ENCODE measurements at places on chromosomes 4 and X.
A peak's percentile ranks its signal among the peaks of the same experiment; 100 is the strongest.

DNA sequence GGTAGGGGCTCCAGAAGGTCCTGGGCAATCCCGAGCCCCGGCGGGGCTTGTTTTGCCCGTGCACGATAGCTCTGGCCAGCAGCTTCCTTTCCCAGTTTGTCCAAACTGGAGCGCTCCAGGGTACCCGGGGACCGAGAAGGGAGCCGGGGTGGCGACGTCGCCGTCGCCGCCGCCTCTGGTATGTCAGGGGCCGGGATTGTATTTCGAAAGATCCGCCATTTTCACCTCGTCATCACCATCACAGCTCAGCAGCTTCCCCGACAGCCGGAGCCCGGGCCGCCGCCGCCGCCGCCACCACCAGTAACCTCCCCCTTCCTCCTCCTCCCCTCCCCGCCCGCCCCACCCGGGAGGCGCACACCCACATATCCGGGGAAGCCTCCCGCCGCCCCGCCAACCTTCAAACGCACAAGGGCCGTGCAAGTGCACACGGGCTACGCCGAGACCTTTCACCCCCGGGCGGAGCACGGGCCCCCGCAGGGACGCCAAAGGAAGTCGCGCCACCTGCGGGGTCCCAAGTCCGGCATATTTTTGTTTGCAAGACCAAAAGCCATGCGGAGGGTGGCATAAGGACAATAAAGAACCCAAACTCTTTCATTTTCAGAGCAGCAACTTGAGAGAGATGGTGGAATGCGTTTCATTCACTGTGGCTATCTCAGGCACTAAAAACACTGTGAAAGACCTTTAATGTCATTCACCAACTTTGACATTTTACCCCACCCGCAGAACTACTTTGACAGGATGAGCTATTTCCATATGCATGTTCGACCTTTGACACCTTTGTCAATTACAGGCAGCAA, at the start of gene LIN54:
Gene LIN54 (minus strand): TSS at position 302 of the 797 bp plus-strand sequence. CDS start 25,979 bp downstream, outside the sequence.
- DNase-seq: peak; percentile 17

- no peak for DNase-seq
These were observed 103.2 kb downstream of the KLHL8 start for GRCh38 chr4:87117051-87117731.

DNA sequence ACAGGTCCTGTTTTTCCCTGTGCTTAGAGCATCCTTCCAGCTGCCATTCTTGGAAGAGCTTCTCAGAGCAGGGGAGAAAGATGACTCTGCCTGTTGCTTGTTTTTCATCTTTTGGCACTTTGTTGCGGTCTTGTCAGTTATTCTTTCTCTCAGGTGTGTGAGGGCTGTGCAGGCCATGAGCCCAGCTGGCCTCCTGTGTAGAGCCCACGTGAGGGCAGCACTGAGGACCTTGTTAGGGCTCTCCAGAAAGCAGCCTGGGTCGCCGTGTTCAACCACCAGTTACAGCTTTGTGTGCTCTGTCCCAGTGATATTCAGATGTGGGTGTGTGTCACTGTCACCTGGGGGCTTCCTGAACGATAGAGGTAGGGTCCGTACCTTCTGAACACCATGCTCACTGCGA, 52.8 kb downstream of the NOP14 start:
- no peak for DNase-seq

DNA sequence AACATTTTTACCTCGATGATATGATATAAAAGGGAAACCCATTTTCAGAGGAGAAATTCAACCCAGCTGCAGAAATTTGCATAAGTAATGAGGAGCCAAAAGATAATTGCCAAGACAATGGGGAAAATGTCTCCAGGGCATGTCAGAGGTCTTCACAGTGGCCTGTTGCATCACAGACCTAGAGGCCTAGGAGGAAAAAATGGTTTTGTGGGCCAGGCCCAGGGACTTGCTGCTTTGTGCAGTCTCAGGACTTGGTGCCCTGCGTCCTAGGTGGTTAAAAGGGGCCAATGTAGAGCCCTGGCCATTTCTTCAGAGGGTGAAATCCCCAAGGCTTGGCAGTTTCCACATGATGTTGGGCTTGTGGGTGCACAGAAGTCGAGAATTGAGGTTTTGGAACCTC, 106.9 kb downstream of the CPXCR1 start:
- DNase-seq: no peak

DNA sequence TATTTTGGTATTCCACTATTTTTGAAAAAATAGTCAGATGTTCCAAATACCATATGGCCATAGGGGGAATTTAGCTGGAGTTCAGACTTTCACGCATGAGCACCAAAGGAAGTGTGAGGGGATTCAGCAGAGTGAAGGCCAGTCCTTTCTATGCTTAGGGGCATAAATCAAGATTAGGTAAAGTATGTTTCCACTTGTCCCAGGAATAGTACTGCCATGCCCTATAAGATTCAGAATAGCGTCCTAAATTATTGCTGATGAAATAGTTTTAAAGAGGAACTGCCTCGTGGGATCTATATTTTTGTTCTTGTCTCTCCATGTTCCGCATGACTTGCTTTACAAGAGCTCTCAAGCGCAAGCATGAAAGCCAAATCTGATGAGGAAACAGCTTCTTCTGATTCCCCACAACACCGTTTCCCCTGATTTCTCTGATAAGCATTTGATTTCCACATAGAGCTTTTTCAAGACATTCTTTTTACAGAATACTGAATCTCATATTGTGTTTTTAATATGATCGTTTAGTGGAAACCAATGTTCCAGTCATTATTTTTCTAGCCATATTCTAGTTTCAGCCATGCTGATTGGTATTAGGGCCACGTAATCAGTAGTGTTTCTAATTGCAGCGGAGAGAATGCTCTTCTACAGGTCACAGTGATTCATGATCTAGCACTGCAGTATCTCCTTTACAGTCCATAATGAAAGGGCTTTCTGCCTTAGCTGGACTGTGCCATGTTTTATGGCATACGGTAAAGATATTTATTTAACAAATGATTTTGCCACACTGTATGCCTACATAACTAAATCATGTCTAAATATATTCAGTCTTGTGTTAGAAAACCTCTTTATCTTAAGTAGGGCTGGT, 492.3 kb downstream of the CENPC start:
- no peak for DNase-seq

- DNase-seq: no peak
These were observed 192.8 kb upstream of the PSAPL1 start for GRCh38 chr4:7627251-7628250.

DNA sequence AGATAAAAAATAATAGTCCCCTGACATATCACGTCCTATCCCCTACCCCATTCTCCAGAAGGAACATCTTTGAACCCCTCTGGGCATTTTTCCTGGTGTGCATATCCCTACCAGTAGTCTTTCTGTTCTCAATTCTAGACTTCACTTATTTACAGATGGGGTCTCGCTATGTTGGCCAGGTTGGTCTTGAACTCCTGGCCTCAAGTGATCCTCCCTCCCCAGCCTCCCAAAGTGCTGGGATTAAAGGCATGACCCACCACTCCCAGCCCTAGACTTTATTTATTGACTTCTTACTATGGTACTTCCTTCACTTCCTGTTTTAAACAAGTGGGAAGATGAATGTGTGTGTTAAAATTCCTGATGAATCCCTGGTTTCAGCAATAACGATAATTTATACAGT, 612 bp upstream of the RRAGB start:
- no peak for DNase-seq

DNA sequence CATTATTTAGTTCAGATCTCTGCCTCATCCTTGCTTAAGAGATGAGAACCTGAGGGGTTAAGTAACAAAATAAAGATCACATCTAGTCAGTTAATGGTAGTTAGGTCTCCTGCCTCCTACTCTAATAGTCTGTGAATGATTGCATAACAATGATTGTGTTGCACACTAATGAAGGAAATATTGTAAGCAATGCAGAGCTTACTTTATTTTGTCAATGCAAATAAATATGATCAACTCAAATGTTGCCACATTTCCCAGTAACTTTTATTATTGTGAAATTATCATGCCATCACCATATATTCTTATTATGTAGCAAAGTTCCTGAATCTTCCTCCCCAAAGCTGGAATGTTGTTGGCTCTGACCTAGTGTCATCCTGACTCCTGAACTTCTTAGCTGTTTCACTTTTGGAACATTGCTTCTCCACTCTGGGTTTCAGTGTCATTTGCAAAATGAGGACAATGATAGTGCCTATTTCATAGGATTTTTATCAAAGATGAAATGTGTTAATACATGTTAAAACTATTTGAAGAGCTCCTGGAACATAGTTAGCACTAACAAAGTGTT, 17.0 kb upstream of the GABRA4 start:
- DNase-seq: no peak

GRCh38 chrX:7378406-7378805, 230.5 kb upstream of the PUDP start:
- no peak for DNase-seq

GRCh38 chr4:93436000-93436626, 392.4 kb upstream of the ATOH1 start:
- DNase-seq: no peak

- no peak for DNase-seq
These were observed 217.8 kb upstream of the ETNPPL start for GRCh38 chr4:108980455-108981239.

DNA sequence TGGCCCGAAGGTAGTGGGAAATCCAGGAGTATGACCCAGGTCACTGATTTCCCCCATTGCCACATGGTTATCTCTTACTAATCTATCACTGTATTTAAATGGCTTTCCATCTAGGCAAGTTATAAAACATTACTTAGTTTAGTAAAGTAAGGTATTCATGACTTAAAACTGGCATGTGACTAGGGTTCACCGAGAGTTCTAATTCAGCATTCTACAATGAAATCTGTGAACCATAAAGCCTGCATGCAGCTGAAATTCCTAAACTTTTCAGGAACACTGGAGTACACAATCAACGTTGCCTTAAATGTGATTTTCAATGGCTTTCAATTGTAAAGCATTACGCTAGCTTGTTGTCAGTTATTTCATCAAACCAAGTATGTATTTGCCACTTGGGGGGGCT, 22.7 kb upstream of the PRPS2 start:
- DNase-seq: no peak

DNA sequence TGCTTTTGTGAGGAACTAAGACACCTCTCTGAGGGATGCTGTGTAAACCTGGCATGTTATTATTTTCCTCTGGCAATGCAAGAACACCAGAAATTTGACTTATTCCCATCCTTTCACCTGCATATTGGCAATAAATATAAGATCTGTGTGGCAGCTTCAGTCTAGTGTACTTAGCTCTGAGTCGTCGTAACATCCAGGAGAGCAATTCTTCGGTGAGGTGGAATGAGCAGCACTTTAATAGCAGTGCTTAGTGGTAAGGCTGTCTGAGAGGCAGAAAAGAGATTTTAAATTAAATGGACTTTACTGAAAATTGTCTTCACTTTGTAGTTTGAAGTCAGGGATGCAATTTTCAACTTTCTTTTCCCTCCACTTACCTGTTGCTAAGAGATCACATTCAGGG, 344.9 kb downstream of the PCDH7 start:
- no peak for DNase-seq

DNA sequence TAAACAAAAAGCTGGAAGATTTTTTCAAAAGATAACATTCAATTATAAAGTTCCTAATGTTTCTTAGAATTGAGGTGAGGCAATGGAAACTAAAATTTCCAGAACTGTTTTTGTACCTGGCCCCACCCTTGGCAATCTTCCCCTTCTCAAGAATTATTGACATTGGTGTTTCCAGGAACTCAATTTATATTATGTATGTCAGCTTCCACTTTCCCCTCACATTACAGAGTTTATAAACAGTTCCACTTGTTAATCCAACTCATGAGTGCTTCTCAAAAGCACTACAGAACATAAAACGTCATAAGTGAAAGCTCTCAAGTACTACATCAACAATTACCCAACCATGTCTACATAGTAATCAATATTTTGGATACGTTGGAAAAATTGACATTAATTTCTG, 107.4 kb downstream of the FAM13A start:
- no peak for DNase-seq

DNA sequence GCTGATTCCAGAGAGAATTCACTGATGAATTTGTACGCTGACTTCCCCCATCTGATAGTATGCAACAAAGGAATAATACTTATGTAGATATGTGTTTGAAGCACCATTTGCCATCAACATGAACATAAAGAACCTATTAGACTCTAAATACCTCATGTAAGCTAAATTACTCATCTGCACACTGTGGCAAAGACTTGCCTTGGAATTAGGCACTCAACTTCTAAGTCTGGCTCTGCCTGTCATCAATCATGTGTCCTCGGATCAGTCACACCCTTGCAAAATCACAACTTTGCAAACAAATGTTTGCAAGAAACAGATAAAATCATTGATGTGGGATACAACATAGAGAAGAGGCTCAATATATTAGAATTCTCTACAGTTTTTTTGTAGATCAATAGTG, 169.9 kb upstream of the LDB2 start:
- DNase-seq: no peak

DNA sequence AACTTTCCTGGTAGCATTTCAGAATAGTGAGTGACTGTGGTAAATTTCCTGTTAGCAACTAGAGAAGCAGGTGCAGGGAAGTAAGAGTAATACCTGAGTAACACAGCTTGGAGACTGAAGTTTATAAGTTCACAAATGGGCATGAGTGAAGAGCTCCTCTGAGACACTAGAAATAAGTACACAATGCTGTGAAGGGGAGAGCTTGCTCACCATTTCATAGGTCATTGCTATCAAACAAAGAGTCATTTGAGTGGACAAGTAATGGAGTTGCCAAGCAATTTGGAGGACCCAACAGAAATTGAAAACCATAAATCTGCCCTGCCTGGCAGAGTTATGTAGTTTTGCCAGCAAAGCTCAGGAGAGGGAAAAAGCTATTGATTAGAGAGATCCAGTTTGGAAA, 523.6 kb downstream of the TRAM1L1 start:
- DNase-seq: no peak

- DNase-seq: no peak
These were observed 1157.5 kb upstream of the PABPC4L start for GRCh38 chr4:135359128-135359527.

DNA sequence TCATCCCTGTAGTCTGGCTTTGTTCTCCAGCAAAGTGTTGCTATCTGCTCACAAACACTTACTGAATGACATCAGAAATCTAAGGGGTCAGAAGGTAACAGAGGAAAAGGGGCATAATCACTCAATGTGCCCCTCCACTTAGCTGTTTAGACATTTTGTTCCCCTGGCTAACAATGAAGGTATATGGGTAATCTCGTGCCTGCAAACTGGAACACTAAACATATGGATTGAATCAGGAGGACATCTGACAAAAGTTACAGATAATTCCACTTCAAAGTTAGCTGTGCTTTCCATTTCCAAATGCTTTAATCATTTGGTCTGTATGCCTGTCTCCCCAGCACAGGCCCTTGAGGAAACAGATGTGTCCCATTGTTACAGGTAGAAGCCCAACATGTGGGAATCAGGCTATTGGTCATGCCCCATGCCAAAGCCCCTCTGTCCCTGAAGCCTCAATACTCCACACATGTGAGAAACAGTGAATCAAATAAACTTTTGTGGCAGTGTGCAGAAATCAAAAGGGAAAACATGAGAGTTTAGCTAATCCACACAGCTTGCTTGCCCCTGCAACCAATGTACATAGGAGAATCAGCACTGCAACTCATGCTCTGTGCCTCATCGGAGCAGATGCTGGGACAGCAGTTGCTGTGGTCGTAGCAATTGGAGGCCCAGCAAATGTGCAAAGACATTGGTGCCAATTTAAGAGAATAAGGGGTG, 111.7 kb downstream of the RNF150 start:
- DNase-seq: peak; percentile 67

Measured in NCI-H1694 (cell line).